ENCODE measurements at places on chromosomes 3 and 15. TPM values are rescaled to one million over a fixed set of nuclear protein-coding genes. Genes with fewer than 3 reads are reported as not detected.

Gene WWTR1
- 119 TPM for total RNA-seq

Gene EIF4E3
- 1.6 TPM for total RNA-seq

Gene ACOX2
- 11.1 TPM for total RNA-seq

Gene SCG3
- total RNA-seq: not detected

Gene ABHD17C
- total RNA-seq: 35.2 TPM

Gene MRPS22
- 51.0 TPM for total RNA-seq

Gene ZDHHC19
- 0.15 TPM for total RNA-seq

Gene ZMYND10
- 1.1 TPM for total RNA-seq

Gene GOLGA6B
- total RNA-seq: not detected

Gene ZNF80
- not detected for total RNA-seq
